ENCODE measurements at places on chromosomes 1 and 21.
A peak's percentile ranks its signal among the peaks of the same experiment; 100 is the strongest.

- no peak for DNase-seq
These were observed 98.4 kb downstream of the TTLL7 start for GRCh38 chr1:83900524-83900923.

- DNase-seq: no peak
These were observed 6.5 kb downstream of the WARS2 start for GRCh38 chr1:119133987-119134386.

DNA sequence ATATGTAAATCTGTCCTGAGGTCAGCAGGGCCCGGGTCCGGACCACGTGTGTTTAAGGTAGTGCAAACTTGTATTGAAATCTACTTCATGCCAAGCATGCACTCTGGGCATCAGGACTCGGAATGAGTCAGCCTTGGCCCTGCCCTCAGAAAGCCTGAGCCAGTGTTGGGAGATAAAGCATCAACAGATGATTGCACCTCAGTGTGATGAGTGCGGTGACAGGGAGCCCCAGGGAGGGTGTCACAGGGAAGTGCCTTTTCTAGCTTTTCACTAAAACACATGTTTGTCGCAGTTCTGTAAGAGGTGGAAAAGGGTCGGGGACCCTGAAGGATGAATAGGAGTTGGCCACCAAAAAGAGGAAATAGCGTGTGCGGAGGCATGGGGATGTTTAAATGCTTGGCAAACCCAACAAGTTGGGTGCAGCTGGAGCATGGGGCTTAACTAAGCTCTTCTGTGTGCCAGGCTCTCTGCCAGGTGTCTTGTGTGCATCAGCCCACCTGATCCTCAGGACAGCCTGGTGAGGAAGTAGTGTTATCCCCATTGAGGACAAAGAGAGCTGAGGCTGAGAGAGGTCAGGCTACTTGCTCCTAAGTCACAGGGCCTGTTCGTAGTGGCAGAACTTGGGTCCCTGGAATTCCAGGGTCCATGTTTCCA, 48.2 kb upstream of the EPB41 start:
- DNase-seq: peak; percentile 57

GRCh38 chr1:8223526-8223925, 94.4 kb upstream of the SLC45A1 start:
- DNase-seq: no peak

DNA sequence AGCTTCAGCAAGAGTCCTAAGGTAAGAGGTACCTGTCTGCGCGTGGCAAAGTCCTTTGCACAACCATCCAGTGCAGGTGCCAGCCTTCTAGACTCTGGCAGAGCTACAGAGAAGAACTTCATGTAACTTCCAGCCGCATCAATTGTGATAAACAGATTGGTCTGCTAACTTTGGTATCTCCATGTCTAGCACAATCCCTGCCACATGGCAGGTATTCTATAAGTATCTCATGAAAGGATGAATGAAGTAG, 29.8 kb downstream of the CD48 start:
- DNase-seq: no peak

DNA sequence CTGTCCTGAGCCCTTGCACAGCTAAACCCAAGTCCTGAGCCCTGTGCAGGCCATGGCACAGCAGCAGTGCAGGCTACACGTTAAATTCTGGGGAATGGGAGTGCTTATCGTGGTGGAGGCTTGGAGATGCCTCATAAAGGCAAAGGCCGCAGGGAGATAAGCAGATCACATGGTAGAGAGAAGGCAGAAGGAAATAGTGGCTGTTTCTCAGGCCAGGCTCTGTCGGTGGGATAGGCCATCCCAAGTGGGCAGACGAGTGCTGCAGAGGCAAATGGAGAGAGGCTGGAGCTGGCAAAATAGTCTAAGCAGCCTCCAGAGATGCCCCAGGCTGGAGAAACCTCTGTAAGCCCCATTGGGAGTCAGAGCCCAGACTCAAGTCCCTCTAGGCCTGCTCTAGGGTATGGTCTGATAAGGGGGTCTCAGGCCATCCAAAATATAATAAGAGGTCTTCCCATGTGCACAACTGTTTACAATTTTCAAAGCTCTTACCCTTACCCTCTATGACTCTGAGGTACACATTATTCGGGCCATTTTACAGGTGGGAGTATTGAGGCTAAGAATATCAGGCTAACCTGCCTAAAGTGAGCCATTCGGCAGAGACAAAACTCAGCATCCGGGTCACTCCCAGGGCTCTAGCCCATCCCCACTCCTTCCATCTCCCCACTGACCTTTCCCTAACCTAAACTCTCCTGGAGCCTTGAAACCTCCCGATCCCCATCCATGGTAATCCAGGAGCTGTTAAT, 79.6 kb downstream of the NKAIN1 start:
- no peak for DNase-seq

GRCh38 chr1:93579891-93580290, 101.7 kb downstream of the BCAR3 start:
- DNase-seq: no peak

- no peak for DNase-seq
These were observed 15.5 kb upstream of the TFF3 start for GRCh38 chr21:42330380-42331371.

GRCh38 chr1:168281603-168282325, 1.1 kb downstream of the TBX19 start:
- DNase-seq: no peak

GRCh38 chr1:167839009-167839408, 74.9 kb downstream of the ADCY10 start:
- no peak for DNase-seq

- DNase-seq: no peak
These were observed 137.8 kb downstream of the GREM2 start for GRCh38 chr1:240474133-240474614.

- DNase-seq: no peak
These were observed 31.7 kb upstream of the GPR37L1 start for GRCh38 chr1:202090994-202091393.

DNA sequence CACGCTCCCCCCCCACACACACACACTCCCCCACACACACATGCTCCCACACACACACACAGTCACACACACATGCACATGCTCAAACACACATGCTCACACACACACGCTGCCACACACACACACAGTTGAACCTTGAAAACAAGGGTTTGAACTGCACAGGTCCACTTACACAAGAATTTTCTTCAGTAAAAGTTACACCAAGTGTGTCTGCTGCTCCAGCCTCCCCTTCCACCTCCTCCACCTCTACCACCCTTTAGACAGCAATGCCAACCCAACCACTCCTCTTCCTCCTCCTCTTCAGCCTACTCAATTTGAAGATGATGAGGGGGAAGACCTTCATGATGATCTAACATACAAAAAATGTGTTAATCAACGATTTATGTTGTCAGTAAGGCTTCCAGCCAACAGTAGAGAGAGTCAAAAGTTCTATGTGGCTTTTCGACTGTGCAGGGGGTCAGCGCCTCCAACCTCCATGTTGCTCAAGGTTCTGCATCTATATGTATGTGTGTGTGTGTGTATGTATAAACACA, 26.8 kb downstream of the HSF2BP start:
- no peak for DNase-seq

GRCh38 chr1:204337036-204337429, 22.7 kb downstream of the PLEKHA6 start:
- DNase-seq: no peak

DNA sequence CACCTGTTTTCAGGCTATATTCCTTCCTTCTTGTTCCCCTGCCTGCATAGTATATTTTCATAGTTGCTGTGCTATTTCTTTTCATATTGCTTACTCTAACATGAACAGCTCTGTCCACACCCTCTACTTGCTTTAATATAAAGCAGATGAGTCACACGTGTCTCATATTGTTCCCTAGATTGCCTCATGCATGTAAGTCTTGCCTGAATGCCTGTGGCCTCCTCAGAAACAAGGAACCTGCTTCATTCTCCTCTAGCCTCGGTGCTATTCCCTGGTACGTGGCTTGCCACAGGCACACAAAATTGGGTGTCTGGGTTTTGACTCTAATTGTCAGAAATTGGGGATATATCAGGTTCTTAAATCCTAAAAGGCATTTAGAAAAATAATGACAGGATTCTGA, 16.5 kb upstream of the PKP1 start:
- DNase-seq: peak; percentile 73

DNA sequence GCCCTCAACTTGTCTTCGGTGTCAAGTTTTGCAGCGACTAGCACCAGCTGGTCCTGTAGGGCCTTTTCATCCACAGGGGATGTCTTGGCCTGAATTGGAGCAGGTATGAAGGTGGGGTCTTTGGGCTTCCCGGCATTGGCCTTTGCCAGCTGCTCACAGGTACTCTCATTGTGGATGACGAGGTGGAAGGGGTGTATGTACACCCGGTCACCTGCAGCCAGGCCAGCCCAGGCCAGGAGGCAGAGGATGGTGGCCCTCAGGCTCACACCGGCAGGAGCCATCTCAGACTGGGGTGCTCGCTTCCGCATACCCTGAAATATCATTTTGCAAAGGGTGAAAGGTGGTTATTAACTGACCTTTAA, 3.4 kb downstream of the AGT start:
- DNase-seq: no peak

- DNase-seq: no peak
These were observed 51.2 kb upstream of the SYNC start for GRCh38 chr1:32753532-32754316.

DNA sequence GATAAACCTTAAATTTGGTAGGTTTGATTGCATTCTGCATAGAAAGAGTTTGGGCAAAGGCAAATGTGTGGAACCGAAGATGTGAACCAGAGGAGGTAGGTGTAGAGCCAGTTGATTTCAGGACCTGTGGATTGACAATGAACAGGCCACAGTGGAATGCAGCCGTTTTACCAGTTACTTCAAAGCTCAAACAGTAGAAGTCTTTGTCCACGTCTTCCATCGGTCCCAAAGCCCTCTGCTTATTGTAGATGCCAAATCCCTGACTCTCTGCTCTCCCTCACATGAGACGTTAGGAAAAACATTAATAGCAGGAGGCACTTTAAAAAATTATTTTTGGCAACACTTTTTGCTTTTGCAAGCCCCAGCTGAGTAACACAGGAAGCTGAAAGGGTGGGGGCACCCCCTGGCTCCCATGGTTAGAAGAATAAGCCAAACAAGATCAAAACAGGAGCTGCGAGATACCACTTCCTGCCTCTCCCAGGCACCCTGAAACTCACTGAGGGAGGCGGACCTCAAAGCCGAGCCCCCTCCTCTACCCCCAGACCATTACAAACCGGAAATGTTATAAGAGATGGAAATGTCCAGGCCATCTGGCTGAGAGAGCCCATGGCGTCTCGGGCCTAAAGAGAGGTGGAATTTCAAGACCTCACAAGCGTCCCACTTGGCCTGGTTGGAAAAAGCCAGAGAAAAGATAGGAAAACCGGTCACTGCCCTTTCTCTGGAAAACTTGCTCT, 13.5 kb downstream of the TRAF3IP3 start:
- peak; percentile 69 for DNase-seq

DNA sequence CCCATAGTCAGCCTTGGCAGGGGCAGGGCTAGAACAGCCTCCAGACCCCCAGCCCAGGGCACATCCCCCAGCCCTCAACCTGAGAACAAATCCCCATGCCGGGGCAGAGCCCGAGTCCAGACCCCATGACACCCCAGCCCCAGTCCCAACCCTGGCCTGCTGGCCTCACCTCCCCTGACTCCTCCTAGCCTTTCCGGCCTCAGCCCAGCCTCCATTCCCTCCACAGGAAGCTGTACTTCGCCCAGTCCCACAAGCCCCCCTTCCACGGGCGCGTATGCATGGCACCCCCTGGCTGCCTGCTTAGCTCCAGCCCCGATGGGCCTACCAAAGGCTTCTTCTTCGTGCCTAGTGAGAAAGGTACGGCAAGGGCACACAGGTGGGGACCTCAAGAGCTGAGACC, 50.4 kb downstream of the DISP3 start:
- DNase-seq: no peak

DNA sequence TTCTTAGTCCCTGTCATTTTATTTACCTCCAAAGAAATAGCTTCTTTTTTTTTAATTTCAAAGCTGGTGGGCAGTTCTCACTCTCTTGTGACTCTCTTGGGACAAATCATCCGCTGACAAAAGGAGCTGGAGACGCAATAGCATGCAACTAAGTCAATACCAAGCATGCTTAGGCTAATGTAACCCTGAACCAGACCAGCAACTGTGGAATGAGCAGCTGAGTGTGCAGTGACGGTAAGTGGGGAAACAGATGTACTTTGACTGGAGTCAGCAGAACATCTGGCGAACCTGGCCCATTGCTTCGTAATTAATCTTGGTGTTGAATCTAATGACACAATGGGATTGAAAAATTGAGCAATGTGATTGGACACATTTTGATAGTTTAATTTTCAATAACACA, 280.7 kb upstream of the PLXNA2 start:
- DNase-seq: no peak

DNA sequence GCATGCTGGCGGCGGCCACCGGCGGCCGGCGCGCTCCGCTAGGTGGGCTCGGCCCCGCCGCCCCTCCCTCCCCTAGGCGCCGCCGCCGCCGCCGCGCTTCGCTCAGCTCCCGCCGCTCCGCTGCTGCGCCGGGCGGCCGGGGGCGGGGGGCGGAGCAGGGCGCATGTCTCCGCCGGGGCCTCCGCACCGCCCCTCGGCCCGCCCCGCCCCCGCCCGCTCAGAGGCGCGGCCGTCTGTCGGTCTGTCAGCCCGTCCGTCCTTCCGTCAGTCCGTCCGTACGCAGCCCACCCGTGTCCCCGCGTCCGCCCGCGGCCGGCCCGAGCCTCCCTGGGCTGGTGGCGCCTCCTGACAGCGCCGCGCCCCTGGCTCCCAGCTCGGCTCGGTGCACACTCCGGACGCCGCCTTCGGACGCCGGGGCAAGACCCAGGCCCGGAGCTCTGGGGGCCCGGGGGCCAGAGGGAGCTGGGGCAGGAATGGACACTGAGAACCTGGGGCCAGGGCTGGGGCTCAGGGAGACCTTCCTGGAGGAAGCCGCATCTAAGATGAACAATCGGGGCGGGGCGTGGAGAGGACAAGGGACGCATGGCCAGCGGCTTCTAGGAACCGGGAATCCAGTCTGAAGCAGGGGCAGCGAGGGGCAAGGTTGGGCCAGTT, at the start of gene GPR153:
TSS of gene GPR153 (minus strand) at position 138 of the 654 bp plus-strand sequence. CDS start 6,193 bp downstream, outside the sequence.
- DNase-seq: no peak

GRCh38 chr1:197664391-197664790, 110.9 kb downstream of the DENND1B start:
- DNase-seq: no peak

- no peak for DNase-seq
These were observed 2.7 kb upstream of the COL6A2 start for GRCh38 chr21:46095083-46095719.

- no peak for DNase-seq
These were observed 13.1 kb upstream of the EXO1 start for GRCh38 chr1:241834733-241835377.

GRCh38 chr1:40977716-40978115, 1.8 kb upstream of the CTPS1 start:
- no peak for DNase-seq

DNA sequence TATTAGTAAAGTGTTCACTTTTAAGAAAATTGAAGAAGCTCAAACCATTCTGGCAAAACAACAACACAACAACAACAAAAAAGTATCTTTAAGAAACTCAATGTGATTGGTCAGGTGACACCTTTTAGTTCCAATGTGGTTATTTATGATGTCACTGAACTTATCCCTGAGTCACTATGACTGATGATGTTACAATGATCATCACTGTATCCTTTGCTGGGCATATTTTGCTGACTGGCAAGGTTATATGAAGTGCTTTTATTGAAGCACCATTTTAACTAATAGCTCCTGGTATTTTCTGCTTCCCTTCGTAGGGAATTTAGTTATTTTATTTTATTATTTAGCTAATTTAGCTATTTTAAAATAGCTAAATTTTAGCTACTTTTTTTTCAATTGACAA, at the start of gene TEX50:
TSS of gene TEX50 (plus strand) at position 223 of the 400 bp plus-strand sequence. CDS start 184 bp downstream, outside the sequence.
- DNase-seq: no peak

GRCh38 chr1:52633291-52633754, 355 bp downstream of the SHISAL2A start:
- DNase-seq: no peak
